Activated naive CD4-positive, alpha-beta T cell treated with Interleukin-2 at 50 U/mL for 16 hours (primary cell): ENCODE measurements at places on chromosomes 13 and 19.

- no peak for DNase-seq
Observed at GRCh38 chr19:39187552-39187943, 9.2 kb upstream of the NCCRP1 start.

DNA sequence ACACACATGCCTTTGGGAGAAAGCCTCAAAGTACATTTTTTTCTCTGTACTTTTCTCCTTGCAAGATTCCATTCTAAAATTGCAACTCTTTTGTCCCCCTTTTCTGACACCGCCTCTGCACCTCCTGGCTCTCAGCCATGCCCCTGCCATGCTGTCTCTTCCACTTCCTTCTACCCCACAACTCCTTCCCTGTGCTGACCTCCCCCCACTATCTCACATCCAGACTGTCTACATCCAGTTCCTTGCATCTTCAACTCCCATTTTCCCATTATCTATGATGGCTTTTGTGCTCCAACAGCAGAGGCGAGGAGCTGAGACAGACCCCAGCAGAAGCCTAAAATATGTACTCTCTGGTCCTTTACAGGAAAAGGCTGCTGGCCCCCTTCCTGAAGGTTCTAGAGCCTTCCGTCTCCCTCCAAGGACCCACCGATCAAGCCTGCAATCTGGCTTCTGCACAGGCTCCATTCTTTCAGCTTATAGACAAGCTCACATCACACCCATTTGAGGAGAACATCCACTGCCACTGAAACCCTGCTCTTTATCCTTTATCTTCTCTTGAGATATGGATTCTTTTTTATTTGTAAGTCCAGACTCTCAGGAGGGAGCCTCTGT, 50.2 kb downstream of the RFX2 start:
- no peak for DNase-seq

GRCh38 chr19:1206864-1207450, 1.4 kb downstream of the STK11 start:
- peak; percentile 37 for DNase-seq

DNA sequence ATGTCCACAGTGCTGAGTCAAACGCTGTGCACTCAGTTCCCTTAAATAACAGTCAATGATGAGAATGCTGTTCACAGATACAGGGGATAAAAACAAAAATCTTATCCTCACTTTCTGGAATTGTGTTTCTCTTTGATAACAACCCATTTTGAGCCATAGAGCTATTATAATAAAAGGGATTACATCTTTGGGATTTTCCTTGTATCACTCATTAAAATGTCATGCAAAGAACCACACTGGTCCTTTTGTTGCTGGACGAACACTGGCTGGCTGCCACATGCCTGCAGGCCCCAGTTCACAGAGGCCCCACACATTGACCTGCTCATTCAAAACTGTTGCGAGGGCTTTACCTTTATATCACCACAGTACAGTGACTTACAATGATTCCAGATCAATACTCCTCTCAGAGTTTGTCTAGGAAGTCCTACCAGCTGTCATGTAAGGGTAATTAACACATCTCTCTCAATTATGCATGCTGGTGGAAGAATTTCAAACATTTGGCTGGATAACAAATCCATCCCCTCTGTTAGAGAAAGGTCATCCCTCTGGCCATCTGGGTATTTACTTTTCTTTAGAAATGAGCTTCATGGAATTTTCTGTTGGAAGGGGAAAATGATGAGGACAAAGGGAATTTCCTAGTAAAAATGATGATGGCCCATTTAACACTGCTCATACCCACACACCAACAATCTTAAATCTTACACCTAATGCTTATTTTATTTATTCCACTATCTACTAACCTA, 85.9 kb downstream of the MBNL2 start:
- DNase-seq: no peak

- no peak for DNase-seq
Observed at GRCh38 chr19:40469011-40469410, 2.2 kb downstream of the SPTBN4 start.

DNA sequence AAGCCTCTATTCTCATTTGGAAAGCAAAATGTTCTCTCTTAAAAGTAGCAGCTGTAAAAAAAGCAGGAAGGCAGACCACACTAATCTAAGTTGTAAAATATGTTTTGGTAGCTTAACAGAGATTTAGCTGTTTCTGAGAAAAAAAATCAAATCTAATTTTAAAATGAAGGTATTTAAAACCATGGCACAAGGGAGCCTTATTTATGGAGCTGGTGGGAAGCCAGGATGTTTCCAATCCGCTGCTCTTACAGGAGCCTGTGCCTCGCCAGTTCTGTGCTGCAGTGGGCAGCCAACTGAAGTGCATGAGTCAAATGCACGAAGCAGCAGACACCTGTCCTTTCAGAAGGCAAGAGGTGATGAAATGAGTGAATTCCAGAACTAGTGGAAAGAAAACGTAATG, 28.2 kb downstream of the GPC6 start:
- DNase-seq: no peak

GRCh38 chr19:28196961-28197360, 1016.0 kb downstream of the UQCRFS1 start:
- DNase-seq: no peak

DNA sequence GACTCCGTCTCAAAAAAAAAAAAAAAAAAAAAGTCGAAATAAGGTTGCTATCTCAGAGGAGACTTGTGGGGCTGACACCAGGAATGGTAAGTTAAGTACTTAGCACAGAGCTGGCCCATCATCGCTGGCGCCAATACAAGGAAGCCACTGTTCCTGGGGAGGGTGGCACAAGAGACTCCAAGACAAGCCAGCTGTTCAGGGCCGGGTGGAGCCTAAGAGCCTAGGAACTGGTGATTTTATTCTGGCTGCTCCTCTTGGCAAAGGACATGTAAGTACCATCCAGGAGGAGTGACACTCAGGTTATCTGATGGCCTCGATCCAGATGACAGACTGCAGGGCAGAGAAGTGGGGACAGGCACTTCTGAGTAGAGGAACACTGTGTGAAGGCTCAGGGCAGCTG, 3.8 kb downstream of the ELOF1 start:
- no peak for DNase-seq

- no peak for DNase-seq
Observed at GRCh38 chr19:44648631-44649251, 5.0 kb downstream of the PVR start.

DNA sequence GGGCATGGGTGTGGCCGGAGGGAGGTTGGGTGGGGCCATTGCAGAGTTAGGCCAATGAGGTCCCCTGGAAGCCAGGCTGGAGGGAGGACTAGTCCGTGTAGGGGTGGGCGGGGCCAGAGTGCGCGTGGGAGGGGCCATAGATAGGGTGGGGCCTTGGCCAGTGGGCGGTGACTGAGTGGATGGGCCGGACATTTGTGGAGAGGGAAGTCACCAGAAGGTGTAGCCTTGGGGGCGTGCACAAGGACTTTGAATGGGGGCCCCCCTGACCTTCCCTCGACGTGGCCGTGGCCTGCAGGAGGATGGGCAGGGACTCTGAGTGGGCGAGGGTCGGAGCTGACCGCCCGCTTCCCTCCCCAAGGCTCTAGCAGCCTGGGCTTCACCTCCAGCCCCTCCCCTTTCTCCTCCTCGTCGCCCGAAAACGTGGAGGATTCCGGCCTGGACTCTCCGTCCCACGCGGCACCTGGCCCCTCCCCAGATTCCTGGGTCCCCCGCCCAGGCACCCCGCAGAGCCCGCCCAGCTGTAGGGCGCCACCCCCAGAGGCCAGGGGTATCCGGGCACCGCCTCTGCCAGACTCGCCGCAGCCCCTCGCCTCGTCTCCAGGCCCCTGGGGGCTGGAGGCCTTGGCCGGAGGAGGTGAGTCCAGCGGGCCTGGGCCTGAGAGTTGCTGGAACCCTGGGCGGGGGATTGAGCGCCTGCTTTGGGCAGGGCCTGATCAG, 16.5 kb upstream of the B3GNT3 start:
- peak; percentile 12 for DNase-seq
